Ureter (tissue), 1 donor: ENCODE measurements at places on chromosomes 5 and 9.

GRCh38 chr5:127010362-127010761 is 20.0 kb downstream of the MARCHF3 start:
- DNase-seq = no peak

- no peak for DNase-seq
Measured at GRCh38 chr9:127635201-127635735, 23.2 kb downstream of the STXBP1 start.

- peak; percentile 31 for DNase-seq
Measured at GRCh38 chr5:2005101-2006041, 122.6 kb upstream of the IRX4 start.

GRCh38 chr5:179766726-179767455 is 26.9 kb upstream of the LTC4S start:
- no peak for DNase-seq

DNA sequence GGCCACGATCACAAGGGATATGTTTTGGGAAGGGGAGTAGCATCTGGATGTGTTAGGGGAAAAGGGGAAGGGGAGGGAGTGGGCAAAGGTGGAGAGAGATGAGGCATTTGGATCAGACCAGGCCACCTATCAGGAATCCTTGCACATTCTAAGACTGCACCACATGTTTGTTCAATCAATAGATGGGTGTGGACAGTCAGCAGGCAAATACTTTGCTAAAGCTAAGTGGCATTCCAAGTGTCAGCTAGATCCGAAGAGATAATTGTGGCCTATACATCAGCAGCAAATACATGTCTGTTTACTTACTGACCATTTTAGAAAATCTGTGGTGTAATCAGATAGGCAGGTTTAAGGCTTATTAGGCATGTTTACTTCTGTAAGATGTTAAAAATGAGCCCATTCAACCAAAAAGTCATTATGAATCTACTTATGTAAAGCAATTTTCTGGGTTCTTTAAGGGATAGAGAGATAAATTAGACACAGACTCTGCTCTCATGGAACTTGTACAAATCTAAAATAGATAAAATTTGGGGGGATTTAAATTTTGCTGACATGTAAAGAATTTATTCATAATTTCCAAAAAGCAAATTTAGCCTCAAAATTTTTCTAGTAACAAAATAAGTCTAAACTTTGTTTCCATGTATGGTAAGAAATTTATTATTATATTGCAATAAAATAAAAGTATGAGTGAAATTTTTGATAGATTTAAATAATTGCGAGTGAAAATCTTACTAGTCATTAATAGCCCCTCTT is 107.3 kb downstream of the SNCAIP start:
- no peak for DNase-seq
